Fibroblast of skin of abdomen (primary cell): ENCODE measurements at places on chromosomes 13 and 19.

GRCh38 chr19:5326545-5326944 is 14.1 kb downstream of the PTPRS start:
- DNase-seq, result no peak

- no peak for DNase-seq
Observed at GRCh38 chr13:40466272-40466671, 200.2 kb downstream of the FOXO1 start.

- DNase-seq, result no peak
Observed at GRCh38 chr13:61944329-61944929, 528.8 kb upstream of the PCDH20 start.

DNA sequence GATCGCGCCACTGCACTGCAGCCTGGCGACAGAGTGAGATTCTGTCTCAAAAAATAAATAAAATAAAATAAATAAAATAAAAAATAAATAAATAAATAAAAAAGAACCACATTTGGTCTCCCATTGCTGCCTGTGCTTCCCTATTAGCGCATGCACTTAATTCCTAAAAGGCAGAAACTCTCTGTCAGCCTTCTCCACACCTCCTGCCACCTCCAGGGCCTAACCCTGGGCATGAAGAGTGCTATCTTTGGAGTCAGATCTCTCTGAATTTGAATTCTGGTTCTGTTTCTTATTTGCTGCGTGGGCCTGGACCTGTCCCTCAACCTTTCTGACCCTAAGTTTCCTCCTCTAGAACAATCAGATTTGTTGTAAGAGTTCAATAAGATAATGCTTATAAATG is 11.3 kb downstream of the NCAN start:
- no peak for DNase-seq

GRCh38 chr13:51912511-51913225 is 50.9 kb downstream of the CCDC70 start:
- no peak for DNase-seq

DNA sequence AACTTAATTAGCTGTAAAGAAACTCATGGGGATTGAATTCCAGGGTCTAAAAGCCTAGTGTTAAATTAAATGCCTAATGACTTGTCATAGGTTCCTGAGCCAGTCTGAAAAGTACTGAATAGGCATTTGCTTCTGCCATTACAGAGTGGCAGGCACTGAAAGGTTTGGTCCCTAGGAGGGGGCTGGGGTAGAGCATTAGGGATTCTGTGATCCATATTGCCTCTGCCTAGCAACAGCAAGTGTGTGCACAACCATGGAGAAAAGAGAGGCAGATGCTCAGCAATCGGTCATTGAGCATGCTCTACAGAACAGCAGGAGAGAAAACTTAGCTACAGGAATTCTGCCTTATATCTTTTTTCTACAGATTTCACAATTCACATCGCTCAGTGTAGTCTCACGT is 133.5 kb downstream of the TRPC4 start:
- no peak for DNase-seq

GRCh38 chr13:28421676-28422410 is 73.1 kb downstream of the FLT1 start:
- DNase-seq, result no peak

DNA sequence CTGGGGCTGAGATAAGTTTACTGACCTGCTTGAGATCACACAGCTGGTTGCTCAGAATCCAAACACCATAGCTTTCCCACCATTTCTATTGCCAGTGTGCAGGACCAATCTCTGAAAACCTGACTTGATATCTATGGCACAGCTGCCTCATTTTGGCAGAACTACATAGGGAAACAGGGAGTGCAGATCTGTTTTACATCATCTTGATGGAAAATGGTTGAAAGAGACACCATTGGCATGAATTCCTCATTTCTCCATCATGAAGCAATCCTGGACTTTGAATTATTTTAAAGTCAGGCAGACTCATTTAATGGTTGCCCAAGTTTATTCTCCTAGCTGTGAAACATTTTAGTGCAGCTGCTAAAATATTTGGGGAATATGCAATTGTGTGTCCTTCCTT is 1628.2 kb upstream of the SLC10A2 start:
- DNase-seq, result no peak

DNA sequence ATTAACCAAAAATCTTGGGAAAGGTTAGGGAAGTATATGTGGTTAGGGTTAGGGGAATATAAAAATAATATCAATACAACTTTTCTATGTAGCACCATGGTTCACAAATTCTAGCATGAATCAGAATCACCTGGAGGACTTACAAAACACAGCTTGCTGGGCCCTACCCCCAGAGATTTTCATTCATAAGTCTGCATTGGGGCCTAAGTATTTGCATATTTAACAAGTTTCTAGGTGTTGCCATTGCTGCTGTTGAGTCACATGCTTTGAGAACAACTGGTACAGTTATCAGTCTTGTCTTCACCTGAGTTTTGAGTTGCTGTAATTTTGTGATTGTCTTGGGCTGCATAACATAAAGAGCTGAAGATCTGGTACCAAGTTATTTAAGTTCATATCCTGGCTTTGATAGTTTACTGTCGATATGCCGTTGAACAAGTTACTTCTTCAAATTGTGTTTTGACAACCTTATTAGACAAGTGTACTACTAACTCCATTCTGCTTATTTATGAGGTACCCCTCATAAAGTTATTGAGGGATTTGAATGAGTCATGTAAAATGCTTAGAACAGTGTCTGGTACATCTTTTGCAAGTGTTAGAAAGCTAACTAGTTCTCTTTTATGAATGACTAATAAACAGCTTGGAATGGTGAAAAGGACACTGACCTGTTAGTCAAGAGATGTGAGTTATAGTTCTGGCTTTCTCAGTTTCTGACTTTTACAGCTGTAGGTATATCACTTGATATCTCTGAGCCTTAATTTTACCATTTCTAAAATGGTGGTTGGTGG is 132.9 kb downstream of the PAN3 start:
- no peak for DNase-seq

- DNase-seq, result no peak
Observed at GRCh38 chr19:35162471-35163326, 8.2 kb downstream of the FXYD5 start.

DNA sequence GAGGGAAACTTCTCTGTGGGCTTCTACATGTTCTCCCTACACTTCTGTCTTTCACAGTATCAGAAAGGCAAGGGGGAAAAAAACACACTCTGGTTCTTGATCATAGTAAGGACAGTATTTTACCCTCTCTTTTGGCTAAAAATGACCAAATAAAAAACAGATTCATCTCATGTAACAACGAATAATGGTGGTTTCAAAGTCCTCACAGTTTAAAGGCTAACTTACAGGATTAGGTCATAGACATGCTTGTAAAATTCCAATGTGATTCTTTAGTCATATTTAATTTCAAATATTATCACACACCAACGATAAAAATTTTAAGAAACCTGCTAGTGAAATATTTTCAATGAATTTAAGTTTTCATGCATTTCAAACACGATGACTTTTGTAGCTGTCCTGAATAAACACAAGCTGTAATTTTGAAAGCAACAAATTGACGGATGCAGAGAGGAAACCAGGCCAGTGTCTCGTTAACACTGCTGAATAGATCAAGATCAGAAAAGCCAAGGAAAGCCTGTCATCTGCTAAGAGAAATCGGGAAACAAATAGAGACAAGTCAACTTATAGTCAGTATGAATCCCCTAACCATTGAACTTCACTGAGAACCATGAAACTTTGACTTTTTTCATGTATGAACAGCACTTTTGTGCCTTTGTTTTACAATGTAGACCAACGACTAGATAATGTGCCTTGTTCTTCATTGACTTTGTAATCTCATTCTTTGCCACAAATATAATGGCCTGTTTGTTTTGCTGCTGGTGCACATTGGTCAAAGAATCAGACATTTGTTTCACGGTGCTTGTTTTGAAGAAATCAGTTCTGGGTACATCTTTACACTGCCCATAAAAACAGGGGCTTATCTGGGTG is 22.0 kb downstream of the MBNL2 start:
- DNase-seq, result no peak

GRCh38 chr13:51802631-51803418 is 1.1 kb downstream of the DHRS12 start:
- DNase-seq, result no peak

- DNase-seq, result no peak
Observed at GRCh38 chr13:90089051-90089450, 1258.4 kb upstream of the MIR17HG start.

GRCh38 chr19:38228005-38228377 is 4.0 kb upstream of the DPF1 start:
- no peak for DNase-seq

GRCh38 chr13:28624707-28625432 is 34.1 kb upstream of the POMP start:
- no peak for DNase-seq

GRCh38 chr19:12886651-12886968 is 391 bp downstream of the KLF1 start:
- DNase-seq, result no peak

DNA sequence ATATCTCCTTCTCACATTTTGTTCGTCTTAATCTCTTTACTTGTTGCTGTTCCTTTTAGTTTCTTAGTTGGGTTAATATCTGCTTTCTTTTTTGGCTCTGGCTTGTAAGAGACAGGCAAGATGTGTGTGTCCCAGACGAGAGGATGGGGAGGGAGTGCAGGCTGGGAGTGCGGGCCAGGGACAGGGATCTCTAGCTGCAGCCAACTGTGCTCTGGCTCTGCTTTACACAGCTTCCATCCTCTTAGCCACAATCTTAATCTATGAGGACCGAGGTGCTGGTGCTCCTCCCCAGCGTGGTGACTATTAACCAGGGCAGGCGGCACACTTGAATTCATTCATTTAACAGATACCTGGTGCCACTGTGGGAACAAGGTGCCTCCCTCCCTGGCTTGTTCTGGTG is 70.9 kb upstream of the WASF3 start:
- DNase-seq, result no peak

DNA sequence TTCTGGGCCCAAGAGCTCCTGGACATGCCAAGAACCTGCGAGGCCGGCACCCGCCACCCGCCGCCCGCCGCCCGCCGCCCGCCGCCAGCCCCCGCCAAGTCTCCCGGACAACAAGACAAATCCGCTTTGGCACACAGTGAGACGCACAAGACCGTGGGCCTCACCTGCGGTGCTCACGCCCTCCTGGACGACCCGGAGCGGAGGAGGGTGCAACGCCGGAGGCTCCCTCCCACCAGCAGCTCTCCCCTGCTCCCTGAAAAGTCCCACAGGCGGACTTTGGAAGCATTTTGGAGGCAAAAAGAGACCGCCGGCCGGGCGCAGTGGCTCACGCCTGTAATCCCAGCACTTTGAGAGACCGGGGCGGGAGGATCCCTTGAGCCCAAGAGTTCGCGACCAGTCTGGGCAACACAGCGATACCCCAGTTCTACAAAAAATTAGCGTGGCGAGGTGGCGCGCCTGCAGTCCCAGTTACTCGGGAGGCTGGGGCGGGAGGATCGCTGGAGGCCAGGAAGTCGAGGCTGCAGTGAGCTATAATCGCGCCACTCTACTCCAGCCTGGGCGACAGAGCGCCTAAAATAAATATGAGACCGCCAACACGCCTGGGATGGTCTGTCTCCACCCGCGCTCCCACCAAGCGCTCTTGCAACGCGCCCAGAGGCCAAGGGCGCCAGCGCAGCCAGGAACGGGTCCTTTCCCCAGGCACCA is 783 bp downstream of the RHPN2 start:
- DNase-seq, result no peak

DNA sequence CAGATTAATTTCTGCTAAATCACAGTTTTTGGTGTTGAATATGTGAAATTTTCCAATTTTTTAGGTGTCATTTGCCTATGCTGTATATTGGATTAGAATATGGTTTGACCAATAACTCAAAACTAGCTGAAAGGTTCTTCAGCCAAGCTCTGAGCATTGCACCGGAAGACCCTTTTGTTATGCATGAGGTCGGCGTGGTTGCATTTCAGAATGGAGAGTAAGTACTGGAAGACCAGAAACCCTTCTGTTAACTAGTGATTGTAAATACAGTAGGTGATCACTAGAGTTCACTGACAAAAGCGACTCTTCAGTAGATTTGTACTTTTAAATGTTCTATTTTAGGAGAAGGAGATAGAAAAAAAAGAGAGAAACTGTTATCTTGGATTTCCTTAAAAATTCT is 22.3 kb downstream of the CDC16 start:
- DNase-seq, result no peak

DNA sequence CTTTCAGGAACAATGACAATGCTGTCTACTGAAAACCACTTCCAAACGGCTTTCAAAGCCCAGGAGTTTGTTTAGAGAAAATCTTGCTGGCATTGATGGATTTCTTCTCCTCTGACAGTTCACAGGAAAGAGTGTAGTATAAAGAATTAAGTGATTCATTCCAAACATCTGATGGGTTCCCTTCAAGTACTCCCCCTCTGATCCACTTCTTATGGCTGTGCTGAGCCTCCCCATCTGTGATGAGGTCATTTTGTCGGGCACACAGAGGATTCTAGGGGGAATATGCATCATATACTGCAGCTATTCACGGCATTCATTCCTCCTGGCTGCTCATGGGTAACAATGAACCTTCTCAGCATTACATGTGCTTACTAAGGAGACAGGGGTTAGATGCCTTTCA is 107.9 kb downstream of the RGCC start:
- DNase-seq, result peak; percentile 96

- peak; percentile 91 for DNase-seq
Observed at GRCh38 chr19:46068345-46069258, 27.8 kb upstream of the IGFL4 start.

- DNase-seq, result no peak
Observed at GRCh38 chr13:43267916-43268315, 244.5 kb downstream of the DNAJC15 start.

- DNase-seq, result no peak
Observed at GRCh38 chr19:17977021-17977420, 10.1 kb downstream of the KCNN1 start.

GRCh38 chr19:18696023-18696422 is 12.5 kb downstream of the CRTC1 start:
- no peak for DNase-seq

DNA sequence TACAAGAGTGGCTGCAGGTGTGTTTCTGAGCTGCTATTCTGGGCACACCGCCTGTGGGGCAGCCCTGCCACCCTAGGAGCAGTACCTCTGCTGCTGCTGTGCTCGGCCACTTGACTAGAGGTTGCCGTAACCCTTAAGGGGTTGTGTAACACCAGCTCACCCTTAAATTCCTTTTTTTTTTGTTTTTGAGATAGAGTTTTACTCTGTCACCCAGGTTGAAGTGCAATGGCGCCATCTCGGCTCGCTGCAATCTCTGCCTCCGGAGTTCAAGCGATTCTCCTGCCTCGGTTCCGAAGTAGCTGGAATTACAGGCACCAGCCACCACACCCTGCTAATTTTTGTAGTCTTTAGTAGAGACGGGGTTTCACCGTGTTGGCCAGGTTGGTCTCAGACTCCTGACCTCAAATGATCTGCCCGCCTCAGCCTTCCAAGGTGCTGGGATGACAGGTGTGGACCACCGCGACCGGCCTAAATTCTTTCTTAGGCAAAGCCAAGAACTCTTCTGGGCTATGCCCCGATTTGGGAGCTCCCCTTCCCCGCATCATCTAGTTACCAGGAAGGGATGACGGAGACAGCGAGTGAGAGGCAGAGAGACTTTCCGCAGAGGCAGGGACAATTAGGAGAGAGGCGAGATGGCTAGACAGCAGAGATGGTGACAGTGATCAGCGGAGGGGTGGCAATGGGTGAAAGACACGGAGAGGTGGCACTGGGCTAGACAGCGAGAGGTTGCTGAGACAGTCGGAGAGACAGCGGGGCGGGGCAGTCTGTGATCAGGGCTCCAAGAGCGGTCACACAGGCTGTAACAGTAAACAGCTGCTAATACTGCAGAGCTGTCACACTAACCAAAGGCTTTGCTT is 4.4 kb upstream of the LILRA5 start:
- no peak for DNase-seq
